ENCODE measurements at places on chromosomes 16 and 17.

DNA sequence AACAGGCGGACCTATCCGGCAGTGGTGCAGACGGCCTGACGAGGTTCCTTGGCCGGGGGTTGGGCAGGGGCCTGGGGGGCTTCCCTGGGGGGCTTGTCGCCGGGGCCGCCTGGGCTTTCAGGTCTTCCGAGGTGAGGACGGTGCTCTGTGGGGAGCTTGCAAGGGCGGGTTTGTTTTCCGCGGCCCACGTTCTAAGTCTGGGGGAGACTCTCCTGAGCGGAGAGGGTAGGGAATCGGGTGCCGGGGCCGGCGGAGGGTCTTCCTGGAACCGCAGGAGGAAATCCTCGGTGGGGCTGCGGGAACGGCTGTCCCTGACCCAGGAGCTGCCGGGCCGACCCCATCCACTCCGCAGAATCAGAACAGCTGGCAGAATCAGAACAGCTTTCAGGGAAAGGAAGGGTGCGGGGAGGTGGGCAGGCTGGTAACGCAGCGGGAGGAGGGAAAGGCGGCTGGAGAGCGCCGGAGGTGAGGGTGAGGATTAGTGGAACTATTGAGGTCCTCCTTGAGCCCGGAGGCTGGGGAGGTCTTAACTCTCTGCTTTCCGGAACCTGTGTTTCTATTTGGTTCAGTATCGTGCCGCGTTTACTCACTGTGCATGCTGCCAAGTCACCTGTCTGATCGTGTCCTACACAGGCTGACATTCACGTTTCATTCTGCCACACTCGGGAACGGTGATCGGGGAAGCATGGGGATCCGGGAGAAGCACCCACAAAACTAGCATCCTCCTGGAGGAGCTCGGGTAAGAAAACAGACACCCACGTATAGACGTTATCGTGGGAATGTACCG is 28.9 kb downstream of the CPSF4L start:
- peak; percentile 73 for DNase-seq

DNA sequence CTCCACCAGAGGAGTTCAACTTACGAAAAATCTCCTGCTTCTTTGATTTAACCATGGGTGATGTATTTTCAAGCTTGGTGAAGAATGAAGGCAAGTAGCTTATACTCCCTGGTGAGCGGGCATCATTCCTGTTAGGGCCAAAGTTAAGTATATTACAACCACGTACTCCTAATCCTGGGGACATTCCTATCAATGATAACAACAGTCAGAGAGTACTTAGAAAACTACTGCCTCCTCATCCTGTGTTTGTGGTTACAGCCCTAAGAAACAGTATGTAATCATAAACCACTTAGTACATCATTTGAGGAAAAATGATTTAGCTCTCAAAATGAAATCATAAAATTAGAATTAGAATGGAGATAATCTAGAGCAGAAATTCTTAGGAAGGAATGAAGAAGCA is 47.3 kb downstream of the TTC19 start:
- DNase-seq = no peak

GRCh38 chr16:69309316-69309715 is 1.8 kb upstream of the VPS4A start:
- no peak for DNase-seq

- no peak for DNase-seq
These were observed 32.3 kb upstream of the PVALEF start for GRCh38 chr17:81132770-81133723.

DNA sequence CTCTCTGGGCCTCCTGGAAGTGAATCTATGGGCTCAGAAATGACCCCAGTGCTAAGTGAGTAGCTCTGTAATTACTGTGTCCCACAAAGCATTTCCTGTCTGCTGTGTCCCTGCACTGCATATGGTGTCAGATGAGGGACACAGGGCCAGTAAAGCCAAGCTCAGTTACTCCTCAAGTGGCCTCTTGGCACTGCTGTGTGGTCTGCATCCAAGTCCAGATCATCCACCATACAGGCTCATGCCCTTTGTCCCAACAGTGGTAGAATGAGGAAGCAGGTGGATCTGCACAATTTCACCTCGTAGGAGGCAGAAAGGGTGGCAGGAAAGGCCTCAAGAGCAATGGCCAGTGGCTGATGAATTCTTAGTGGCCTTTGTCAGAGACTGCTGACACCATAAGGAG is 146.8 kb downstream of the SOX9 start:
- DNase-seq = no peak

GRCh38 chr16:24203675-24204074 is 52.5 kb upstream of the CACNG3 start:
- no peak for DNase-seq

GRCh38 chr16:73852561-73852960 is 444.1 kb upstream of the PSMD7 start:
- no peak for DNase-seq

DNA sequence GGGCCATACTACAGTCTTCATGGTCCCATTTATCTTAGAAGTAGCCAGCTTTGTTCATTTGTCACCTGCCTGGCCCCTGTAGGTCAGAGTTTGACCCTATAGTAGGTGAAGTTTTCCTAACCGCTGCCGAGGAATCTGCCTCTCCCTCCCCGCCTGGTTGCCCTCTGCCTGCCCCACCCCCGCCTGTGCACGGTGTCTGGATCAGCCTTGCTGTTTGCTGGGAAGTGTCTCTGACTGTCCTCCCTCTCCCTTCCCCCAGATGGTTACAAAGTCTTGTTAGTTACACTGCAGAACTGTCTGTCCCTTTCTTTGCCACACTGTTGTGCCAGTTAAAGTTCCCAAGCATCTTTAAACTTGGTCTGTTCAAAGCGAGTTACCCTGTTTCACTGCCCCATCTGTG is 5.7 kb downstream of the UBFD1 start:
- no peak for DNase-seq

DNA sequence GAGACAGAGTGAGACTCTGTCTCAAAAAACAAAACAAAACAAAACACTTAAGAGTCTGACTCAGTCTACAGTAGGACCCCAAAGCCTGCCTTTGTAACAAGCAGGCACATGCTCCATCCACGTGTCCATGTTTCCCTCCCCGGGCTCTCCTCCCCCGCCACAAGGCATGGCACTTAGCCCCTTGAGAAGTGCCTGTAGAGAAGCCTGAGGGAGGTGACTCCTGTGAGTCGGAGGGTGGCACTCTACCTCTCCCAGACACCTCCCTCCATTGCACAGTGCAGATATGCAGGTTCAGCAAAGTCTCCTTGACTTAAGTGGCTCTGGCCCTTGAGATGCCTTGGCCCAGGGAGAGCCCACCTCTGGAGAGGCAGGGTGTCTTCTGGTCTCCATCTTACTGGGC is 6.8 kb downstream of the FHOD1 start:
- DNase-seq = no peak

- peak; percentile 96 for DNase-seq
These were observed at the start of gene TMEM231 for GRCh38 chr16:75555707-75556430. Gene TMEM231 (minus strand): TSS chr16:75556252. CDS start chr16:75556209, 43 bp downstream.

GRCh38 chr17:11924076-11924475 is 73.2 kb downstream of the ZNF18 start:
- no peak for DNase-seq

Measured in DMS53 (cell line).